ENCODE measurements at places on chromosomes 6 and 20.

- no peak for DNase-seq
These were observed 42.6 kb upstream of the PXDC1 start for GRCh38 chr6:3794092-3794491.

GRCh38 chr20:62589150-62589498 is 53.2 kb upstream of the SLCO4A1 start:
- DNase-seq: no peak

DNA sequence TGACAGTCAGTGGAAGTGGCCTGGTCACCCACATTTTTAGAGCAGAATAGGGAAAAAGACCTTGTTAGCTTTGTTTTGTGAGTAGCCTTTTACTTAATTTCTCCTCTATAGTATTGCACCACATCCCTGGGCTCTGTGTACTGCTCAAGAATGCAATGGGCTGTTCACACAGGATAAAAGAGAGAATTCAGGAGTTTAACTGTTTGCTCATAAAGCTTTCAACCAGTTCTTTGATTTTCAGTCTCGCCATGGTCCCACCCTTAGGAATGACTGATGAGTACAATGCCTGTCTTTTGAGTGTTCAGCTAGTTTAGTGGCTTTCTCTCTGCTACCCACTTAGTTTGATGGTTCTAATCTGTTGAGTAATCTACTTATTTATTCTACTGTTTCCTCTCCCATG is 129.7 kb downstream of the PLG start:
- no peak for DNase-seq

- DNase-seq: no peak
These were observed 38.3 kb downstream of the ATG5 start for GRCh38 chr6:106287215-106287614.

- DNase-seq: no peak
These were observed 822 bp downstream of the FOXQ1 start for GRCh38 chr6:1312473-1313367.

- no peak for DNase-seq
These were observed 115.0 kb downstream of the IPCEF1 start for GRCh38 chr6:154241581-154241980.

GRCh38 chr6:72721346-72721745 is 99.5 kb downstream of the KCNQ5 start:
- no peak for DNase-seq

GRCh38 chr6:140566781-140567277 is 1192.4 kb upstream of the CITED2 start:
- DNase-seq: no peak

DNA sequence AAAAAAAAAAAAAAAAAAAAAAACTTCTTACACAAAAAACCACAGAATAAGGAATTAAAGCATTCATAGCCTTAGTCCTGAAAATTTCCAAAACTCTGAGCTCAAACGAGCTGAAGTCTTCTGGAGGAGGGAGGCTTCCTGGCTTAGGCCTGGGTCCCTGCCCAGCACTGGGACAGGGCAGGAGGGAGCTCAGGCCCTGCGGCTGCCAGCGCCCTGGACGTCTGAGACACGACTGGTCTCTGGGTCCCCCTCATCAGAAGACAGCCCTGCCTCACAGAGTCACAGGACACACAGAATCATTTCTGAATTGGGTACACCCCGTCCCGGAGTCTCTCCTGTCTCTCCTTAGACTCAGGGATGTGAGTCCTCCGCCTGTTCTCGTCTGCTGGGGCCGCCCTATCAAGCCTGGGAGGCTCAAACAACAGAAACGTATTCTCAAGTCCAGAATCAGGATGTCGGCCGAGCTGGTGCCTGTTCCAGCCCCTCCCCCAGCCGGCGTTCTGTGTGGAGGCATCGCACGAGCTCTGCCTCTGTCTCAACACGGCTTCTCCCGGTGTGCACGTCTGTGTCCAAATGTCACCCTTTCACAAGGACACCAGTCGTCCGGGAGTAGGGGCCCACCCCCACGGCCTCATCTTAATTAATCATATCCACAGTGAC is 39.4 kb downstream of the ZBTB46 start:
- no peak for DNase-seq

GRCh38 chr20:36175016-36175415 is 20.5 kb downstream of the EPB41L1 start:
- no peak for DNase-seq

DNA sequence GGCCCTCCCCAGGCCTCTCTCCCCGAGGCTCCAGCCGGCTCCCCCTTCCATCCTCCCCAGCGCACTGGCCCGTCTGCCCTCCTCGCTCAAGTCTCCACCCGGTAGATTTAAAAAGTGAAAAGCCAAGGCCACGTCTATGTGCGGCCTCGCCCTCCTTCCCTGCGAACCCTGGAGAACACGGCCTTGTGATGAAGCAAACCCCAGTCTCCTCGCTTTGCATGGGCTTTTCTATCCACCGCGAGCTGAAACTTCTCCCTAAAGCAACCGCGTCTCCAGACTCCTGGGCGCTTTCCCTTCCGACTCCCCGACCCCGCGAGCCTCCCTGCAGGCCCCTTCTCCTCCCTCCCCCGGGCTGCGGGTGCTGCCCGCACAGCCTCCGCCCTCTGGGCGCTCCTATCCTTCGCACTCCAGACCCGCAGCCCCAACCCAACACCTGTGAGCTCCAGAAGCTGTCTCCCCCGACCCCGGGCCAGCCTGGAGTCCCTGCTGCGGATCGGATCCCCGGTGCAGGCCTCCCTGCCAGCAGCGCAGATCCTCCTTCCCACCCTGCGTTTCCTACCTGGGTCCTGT is 265.2 kb upstream of the QKI start:
- DNase-seq: no peak

- DNase-seq: no peak
These were observed 313.4 kb upstream of the MOCS1 start for GRCh38 chr6:40247516-40248115.

DNA sequence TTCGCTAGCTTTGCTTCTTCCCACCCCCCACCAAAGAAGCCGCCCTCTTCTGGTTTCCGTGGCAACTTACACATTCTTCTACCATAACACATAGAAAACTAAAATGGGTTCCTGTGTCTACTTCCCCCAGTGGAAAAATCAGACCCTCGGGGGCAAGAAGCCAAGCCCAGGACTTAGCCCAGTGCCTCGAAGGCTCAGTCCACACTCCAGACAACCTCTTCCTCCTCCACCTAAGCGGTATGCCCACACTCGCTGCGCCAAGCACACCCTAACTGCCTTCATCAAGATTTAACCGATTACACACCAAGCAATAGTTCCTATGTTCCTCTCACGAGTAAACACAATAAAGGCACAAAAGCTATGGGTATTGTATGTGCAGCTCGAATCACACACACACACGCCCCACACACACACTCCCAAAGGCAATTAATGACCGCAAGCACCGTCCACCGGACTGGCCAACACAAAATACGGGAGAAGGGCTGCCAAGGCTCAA is 537 bp downstream of the PPIL4 start:
- DNase-seq: peak; percentile 22

DNA sequence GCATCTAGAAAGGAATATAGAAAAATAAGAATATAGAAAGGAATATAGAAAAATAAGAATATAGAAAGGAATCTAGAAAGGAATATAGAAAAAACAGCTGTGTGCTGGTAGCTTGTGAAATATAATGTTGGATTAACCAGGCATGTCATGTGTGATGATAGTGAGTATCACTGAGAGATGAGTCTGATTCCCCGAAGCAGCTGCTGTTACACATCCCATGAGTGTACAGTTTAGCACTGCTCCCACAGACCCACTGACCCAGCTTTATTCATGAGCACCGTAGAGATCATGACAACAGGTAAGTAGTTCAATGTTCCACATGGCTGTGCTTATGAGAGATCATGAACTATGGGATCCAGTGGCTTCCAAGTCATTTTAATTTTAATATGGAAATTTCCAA is 64.8 kb downstream of the SLC22A3 start:
- no peak for DNase-seq

GRCh38 chr20:48724891-48725554 is 102.8 kb downstream of the PREX1 start:
- no peak for DNase-seq

DNA sequence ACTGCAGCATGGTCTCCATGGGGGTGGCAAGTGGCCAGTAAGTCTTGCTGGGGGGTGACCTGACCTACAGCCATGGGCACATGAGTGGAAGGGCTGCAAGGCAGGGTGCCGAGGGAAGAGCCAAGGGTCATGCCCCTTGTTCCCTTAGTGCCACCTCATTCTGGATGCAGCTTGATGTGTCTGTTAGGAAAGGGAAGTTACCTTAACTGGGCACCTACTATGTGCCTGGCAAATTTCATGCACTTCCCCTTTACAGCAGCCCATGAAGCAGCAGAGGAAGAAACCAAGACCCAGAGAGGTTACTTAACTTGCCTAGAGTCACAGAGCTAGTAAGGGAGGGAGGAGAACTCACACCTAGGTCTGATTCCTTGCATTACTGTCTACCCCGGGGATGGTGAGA is 174.0 kb downstream of the MRPL14 start:
- no peak for DNase-seq

DNA sequence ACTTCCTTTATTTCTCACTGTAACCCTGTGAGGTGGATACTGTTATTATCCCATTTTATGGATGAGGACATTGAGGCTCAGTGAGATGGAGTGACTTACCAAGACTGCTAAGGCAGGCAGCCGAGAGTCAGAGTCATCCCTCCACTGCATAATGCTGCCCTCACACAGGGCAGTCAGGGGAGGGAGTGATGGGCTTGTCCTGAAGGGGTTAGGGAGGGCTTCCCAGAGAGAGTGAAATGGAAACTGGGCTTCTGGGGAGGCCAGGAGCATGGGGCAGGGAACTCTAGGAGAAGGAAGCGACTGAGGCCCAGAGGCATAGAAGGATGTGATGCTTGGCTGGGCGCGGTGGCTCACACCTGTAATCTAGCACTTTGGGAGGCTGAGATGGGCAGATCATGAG is 31.1 kb downstream of the TM9SF4 start:
- no peak for DNase-seq

DNA sequence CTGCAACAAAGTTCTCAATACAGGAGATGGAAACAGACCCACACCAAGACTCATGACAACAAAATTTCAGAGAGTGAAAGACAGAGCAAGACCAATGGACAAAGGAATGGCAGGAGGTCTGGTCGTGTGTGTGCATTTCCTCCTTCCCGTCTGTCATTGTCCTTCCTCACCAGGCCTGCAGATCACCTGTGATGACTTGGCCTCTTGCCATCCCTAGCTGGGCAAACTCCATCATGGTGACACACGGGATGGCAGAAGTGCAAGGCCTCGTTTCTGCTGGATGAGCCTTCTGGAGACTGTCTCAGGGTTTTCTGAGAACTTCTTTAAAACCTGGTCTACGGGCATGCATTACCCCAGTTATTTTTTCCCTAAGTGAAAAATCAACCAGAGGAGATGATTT is 49.2 kb downstream of the RPP21 start:
- DNase-seq: no peak

- no peak for DNase-seq
These were observed 46.2 kb downstream of the EDN1 start for GRCh38 chr6:12336121-12336971.

GRCh38 chr20:39277185-39277584 is 315.0 kb downstream of the DHX35 start:
- DNase-seq: no peak

- DNase-seq: no peak
These were observed 481.5 kb downstream of the CD109 start for GRCh38 chr6:74177506-74177905.

DNA sequence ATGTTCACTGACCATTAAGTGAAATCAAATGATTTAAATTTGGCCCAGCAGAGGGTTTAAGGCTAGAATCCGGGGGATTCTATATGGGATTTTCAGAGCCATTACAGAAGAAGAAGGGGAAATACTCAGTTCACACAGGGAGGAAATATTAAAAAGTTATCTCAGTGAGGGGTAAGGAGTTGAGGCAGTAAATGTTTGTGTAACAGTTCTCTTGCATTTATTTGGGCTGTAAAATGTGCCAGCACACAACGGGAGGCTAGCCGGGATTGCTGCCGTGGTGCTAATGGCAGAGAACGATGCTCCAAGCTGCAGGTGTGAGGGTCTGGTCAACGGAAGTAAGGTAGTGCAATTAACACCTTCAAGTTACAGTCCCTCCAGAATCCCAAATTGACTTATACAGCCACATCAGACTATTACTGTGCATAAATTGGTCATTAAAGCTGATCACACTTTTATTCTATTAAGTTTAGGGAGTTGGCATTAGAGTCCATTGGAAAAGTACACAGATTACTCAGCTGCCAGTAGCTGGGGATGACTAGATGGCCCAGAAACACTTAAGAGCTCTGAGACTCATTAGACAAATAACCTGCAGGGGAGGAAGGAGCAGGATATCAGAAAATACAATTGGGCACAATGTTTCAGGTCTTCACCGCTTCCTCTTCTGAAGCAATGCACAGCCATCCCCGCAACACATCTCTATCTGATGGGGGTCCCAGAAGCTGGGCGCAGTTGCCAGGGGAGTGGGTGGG is 31.3 kb downstream of the PPP1R3G start:
- no peak for DNase-seq

DNA sequence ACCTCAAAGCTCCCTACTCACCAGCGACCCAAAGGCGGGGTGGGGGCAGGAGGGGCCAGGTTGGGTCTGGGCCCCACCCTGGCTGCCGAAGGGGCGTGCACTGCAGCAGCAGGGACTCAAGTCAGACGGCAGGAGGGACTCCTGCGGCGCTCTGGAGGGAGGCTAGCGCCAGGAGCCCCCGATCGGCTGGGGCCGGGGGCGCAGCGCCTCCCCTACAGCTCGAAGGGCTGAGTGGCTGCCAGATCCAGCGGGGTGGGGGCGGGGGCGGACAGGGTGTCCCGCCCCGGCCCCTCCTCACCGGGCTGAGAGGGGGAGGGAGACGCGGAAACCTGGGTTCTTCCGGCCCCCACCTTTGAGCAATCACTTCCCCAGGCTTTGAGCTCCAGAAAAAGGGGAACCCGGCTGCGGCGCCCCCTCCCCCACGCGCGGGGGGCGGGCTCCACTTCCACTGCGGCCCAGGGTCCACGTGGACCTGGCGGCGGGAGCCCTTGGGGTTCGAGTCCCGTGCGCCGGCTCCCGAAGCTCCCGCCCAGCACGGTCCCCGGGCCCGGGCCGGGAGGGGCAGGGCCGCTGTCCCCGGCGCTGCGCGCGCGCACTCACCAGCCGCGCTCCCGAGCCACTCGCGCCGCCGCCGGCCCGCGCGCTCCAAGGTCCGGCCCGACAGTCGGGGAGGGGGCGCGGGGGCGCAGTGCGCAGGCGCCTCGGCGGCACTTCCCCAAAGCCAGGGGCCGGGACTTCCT is at the start of gene RGS19:
RGS19 (minus strand) TSS at position 246 of the 740 bp plus-strand sequence. CDS start 2,632 bp downstream, outside the sequence.
- peak; percentile 57 for DNase-seq

DNA sequence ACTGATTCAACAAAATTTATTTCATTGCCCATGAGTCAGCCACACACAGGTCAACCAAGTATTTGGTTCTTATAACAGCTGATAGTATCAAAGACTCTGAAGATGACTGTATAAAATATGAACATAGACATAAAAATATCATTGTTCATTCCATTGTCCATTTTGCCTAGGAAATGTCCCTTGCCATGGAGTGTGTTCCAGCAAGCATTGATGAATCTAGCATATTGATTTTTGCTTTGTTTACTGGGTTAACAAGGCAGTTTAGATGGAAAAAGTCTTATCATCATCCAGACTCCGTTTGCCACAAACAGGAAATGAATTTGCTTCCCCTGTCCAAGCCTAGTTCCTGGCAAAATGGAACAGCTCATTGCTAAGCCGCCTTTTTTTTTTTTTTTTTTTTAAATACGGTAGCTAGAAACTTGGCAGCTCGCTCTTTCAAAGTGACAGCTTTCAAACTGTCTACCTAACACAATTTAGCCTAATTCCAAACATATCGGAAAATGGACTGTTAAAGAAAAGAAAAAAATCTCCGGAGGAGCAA is 7.5 kb downstream of the F13A1 start:
- no peak for DNase-seq
